ENCODE measurements at places on chromosomes 7 and 10.

- no peak for DNase-seq
Measured at GRCh38 chr7:68547799-68548198, 1050.5 kb upstream of the AUTS2 start.

- no peak for DNase-seq
Measured at GRCh38 chr10:45557275-45557905, 115.2 kb downstream of the ZFAND4 start.

DNA sequence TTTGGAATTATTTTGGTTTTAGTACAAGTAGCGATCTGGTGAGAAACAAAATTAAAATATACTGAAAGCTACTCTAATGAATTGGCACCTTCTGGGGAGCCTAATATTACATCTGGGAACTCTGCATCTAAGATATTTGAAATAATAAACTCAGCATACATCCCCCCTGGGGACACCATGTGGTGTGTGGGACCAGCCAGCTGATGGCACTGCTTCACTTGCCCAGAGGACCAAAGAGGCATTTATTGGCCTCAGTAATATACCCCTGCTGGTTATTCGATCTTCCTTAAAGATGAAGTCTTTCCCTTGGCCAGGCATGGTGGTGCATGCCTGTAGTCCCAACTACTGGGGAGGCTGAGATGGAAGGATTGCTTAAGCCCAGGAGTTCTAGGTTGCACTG is 195.1 kb upstream of the AUTS2 start:
- no peak for DNase-seq

GRCh38 chr7:25823571-25823970 is 328.4 kb upstream of the NFE2L3 start:
- no peak for DNase-seq

GRCh38 chr7:104137971-104138370 is 69.8 kb downstream of the ORC5 start:
- DNase-seq: no peak

- no peak for DNase-seq
Measured at GRCh38 chr10:97278491-97278989, 13.9 kb downstream of the ARHGAP19 start.

GRCh38 chr10:1538121-1538520 is 199.2 kb downstream of the ADARB2 start:
- no peak for DNase-seq

DNA sequence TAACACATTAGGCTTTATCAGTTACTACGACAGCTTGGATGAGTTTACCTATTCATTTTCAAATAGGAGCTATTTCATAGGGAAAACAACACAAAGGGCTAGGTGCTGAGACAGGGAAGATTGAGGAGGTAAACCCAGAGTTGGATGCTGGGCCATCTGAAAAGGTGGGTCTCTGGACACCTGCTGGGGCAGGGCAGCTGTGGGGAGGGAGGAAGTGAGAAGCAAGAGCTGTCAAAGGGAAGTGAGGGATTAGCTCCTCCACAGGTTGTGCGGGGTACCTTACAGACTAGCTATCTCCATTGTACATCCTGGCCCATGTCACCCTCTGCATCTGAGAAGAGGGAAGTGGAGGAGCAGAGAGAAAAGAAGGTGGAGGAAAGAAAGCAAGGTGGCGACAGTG is 48.9 kb downstream of the BLNK start:
- DNase-seq: no peak

- peak; percentile 27 for DNase-seq
Measured at GRCh38 chr10:23314835-23315239, 29.8 kb downstream of the C10orf67 start.

DNA sequence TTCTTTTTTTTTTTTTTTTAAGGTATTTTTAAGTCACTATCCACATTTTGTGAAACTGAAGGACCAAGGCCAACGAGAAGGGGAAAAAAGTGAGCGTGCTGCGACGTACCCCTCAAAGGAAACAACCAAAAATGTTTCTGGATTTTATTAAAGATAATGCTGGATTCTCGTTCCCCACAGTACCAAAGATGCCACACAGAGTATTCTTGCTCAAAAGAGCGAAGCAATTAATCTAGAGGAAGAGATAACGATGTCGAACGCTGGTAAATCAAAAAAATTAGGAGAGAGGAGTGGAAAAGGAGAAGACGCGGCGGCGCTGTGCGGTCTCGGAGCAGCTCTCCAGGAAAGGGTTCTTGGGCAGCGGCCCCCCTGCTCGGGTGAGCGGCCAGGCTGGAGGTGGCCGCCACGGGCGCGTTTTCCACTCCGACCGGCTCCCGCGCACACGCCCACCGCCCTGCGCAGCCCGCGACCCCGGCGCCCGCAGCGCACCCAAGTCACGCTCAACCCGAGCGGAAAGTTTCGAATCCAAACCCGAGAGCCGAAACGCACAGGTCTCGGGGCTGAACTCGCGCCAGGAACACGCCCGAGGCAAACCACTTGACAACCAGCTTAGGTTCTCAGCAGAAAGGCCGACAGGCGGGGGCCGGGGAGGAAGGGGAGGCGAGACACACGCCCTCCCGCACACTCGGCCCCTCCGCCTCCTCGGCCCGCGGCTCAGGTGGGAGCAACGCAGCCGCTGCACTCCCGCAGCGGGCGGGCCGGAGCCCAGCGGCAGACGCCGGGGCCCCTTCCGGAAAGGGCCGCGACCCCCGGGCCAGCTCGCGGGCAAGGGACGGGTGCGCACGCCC is 989 bp downstream of the SRPK2 start:
- DNase-seq: peak; percentile 10

- DNase-seq: no peak
Measured at GRCh38 chr7:21076054-21076453, 289.4 kb upstream of the SP8 start.

DNA sequence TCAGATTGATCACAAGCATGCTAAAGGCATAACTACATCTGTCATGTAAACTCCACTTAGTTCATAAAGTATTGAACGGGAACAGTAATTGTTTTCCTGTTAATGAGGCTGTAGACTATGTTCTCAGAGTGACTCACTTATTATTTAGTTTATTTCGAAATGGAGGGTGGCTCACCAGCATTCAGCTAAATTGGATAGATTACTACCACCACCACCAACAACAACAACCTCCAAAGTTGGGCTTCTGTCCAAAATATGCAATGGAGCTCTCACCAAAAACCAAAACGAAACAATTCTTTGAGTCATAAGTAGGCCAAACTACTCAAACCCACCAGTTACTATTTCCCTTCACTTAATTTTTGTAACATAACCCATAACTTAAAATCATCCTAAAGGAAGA is 127.9 kb upstream of the NRBF2 start:
- no peak for DNase-seq

DNA sequence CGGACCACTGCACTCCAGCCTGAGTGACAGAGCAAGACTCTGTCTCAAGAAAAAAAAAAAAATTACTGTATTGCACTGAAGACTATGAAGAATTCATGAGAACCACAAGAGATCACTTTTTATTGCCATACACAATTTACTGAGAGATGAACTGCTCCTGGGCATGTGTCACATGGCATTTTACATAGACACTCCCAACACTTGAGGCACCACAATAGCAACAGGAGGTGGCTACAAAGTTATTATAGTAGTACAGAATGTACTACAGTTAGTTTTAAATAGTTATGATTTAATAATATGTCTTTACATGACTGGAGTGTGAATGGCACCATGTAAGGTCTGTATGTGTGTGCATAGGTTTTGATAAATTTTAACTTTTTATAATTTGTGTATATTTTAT is 70.6 kb downstream of the KMT2E start:
- no peak for DNase-seq

- DNase-seq: no peak
Measured at GRCh38 chr7:141698247-141699015, 3.5 kb downstream of the DENND11 start.

DNA sequence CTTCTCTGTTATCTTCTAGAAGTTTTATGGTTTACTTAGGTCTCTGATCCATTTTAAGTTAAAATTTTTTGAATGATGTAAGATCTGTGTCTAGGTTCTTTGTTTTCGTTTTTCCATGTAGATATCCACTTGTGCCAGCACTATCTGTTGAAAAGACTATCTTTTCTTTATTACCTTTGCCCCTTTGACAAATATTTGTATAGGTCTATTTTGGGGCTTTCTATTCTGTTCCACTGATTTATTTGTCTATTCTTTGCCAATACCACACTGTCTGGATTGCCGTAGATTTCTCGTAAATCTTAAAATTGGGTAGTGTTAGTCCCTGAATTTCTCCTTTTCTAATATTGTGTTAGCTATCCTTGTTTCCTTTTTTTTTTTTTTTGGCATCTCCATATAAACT is 71.4 kb upstream of the PDSS1 start:
- no peak for DNase-seq

- no peak for DNase-seq
Measured at GRCh38 chr10:44725404-44725803, 185.7 kb upstream of the TMEM72 start.

DNA sequence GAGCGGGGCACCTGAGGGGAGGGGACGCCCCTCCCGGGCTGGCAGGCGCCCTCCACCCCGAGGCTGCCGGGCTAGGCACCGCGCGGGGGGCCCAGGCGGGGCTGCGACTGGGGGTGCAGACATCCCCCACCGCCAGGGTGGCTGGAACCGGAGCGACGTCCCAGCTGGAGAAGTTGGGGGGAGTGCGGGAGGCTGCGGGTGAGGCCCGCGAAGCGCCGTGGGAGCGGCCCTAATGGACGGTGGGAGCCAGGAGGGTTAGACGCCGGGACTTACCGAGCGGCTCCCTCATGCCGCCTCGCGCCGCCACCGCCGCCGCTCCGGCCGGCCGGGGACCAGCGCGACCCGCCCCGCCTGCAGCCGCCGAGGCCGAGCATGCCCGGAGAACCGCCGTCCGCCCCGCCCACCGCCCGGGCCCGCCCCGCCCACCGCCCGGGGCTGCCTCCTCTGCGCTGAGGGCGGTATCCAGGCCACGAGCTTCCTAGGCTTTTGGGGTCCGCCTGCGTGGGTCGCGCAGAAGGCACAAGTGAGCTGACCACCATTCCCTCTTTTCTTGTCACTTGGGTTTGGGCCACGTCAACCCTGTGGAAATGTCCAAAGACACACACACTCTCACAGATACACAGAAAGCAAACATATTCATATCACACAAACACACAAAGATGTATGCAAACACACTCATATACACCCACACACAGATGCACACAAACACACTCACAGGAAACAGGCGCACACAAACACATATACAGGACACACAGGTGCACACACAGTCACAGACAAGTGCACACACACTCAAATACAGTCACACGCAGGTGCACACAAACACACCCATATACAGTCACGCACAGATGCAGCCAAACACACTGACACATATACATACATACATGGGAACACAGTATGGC is at the start of gene JCAD:
Gene JCAD (minus strand): TSS at position 378 of the 899 bp plus-strand sequence. CDS start 11,774 bp downstream, outside the sequence.
- no peak for DNase-seq

DNA sequence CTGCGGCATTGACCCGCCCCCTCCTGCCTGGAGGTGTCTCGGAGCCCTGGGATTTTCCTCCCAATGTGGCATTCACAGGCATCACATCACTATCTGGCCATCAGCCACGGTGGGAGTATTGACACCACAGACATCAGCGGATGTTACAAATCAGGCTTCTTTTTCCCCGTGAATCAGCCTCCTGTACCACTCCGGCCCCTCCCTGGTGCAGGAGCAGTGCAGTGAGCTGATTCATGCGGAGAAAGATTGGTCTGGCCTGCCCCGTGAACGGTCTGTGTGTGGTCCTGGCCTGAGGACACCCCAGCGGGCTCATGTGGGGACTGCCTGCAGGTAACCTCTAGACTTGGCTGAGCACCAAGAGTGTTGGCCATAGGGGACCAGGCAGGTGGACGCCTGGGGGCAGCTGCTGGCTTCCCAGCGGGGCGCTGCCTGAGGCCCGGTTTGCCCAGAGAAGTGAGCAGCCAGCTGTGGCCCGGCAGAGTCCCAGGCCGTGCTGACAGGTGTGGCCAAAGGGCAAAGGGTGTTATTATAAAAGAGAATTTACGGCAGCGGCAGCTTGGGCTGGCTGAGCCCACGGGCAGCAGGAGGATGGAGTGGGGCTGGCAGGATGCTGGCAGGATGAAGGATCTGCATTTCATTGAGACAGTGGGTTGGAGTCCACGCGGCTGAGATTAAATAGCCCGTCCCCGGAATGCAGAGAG is 32.1 kb upstream of the GNA12 start:
- DNase-seq: no peak

DNA sequence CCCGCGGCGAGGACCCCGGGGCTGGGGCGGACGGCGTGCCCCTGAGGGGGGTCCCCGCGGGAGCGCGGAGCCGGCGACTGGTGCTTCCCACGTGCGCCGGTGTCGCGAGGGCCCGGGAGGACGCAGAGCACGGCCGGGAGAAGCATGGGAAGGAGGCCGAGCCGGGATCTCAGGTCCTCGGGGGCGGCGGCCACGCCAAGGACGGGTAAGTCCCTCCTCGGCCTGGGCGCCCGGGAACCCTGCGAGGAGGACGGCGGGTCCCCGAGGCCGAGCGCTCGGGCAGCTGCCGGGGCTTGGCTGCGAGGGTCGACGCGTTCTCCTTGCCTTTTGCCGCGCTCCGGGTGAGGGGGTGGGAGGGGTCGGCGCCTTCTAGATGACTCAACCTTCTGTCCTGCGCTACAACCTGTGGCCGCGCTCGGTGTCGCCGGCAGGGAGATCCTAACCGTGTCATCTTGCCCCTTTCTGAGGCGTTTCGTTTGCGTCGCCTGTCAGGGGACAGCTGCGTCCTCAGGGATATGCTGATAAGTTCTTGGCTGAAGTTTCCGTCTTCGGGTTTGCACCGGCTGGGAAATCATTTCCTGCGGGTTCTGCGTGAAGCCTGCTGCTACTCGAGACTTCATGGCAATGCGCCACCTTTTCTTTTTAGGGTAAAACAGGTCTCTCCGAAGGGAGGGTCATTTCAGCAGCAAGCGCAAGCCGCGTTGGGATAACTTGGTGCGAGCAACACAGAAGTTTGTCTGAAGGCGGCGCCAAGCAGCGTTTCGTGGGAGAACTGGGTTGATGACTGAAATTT is 529 bp downstream of the TASOR2 start:
- DNase-seq: peak; percentile 40

GRCh38 chr10:69819716-69820506 is 18.2 kb downstream of the COL13A1 start:
- no peak for DNase-seq

- DNase-seq: no peak
Measured at GRCh38 chr10:27450225-27450624, 53.9 kb upstream of the RAB18 start.

GRCh38 chr10:43925793-43926192 is 277.1 kb upstream of the ZNF32 start:
- no peak for DNase-seq
